Suppressor macrophage treated with lipopolysaccharide for 1 hour (primary cell): ENCODE measurements at places on chromosomes 2 and 18.
A peak's percentile ranks its signal among the peaks of the same experiment; 100 is the strongest.

GRCh38 chr18:24548583-24548982, 88.1 kb downstream of the HRH4 start:
- no peak for DNase-seq

GRCh38 chr2:57330447-57330846, 716.2 kb upstream of the VRK2 start:
- DNase-seq = no peak

DNA sequence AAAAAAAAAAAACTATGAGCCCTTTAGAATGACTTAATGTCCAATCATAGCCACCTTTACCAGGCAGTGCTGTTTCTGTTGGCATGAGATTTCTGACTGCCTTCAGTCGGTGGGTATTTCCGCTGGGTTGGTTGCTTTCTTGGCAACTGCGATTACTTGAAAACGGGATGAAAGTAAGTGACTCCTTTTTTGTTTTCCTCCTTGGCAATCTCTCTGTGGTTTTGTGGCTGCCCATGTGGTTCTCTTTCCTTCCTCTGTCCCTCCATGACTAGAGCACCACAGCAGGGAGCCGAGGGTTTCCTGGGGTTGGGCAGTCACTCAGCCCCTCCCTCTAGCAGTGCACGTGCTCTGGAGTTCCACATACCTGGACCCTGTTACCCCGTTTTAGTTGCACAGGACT, 112.1 kb downstream of the KLHL29 start:
- DNase-seq = peak; percentile 42

- DNase-seq = no peak
Measured at GRCh38 chr2:221680548-221680947, 108.4 kb upstream of the EPHA4 start.

GRCh38 chr2:71721362-71721665, 268.0 kb downstream of the DYSF start:
- DNase-seq = no peak

GRCh38 chr18:57026316-57026715, 120.6 kb upstream of the BOD1L2 start:
- no peak for DNase-seq

DNA sequence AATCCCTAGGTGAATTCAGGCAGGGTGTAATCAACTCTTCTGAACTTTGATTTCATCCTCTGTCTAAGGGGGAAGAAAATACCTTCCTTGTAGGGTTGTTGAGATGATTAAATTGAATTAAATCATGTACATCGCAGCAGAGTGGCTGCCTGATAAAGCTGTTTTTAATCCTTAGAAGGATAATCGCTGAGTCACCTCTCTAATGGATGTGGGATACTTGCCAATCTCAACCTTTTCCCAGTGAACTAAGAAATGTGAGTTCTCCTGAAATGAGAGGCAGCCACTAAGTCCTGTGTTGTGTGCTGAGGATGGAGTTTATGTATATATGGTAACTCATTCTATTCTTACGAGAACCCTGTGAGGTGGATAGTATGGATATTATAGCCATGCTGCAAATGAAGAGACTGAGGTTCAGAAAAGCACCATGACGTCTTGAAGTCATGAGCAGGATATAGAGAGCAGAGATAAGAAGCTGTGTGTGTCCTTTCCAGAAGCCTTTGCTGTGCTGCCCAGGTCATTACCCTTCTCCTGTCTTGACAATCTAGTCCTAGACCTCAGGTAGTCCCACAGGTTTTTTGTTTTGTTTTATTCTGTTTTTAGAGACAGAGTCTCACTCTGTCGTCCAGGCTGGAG, 93.3 kb downstream of the HNRNPLL start:
- no peak for DNase-seq

DNA sequence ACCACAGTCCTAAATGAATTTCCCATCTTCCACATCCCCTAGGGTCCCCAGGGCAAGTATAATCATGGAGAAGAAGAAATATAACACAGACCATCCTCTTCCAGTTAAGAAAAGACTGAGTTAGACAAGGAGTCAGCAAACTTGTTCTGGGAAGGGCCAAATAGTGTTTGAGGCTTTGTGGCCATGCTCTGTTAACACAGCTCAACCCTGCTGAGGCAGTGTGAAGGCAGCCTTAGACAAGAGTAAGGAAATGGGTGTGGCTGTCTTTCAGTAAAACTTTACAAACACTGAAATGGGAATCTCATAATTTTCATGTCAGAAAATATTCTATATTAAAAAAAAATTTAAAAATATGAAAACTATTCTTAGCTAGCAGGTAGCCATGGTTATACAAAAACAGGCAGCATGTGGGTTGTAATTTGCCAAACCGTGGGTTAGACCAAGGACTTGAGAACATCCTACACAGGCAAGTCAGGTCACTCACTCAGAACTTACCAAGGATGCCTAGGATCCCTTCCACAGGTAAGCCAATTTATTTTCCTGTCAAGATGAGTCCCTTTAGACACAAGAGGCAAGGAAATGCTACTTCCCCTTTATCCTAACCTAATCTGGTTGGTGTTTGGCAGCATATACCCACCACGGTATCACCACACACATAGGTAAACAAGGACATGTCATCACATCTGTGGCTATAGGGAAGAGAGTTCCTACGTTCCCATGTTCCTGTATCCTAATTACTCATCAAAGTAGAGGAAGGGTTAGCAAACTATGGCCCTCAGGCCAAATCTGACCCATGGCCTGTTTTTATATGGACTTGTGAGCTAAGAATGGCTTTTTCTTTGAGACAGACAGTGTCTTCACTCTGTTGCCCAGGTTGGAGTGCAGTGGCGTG, 31.9 kb downstream of the C2orf74 start:
- no peak for DNase-seq

DNA sequence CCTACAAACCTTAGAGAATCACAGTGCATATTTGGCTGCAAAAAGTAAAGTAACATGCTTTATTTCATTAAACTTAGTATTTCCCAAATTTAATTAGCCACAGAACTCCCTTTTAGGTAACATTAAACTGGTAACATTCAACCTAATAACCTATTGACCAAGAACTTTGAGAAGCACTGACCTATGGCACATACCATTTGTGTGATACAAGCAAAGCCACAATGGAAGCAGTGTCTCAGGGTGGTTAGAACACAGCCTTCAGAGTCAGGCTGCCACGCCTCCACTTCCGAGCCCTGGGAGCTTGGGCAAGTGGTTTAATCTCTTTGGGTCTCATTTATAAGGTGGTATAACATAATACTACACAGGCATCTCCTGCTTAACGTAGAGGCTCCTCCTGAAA, 301.4 kb downstream of the PDE11A start:
- no peak for DNase-seq

DNA sequence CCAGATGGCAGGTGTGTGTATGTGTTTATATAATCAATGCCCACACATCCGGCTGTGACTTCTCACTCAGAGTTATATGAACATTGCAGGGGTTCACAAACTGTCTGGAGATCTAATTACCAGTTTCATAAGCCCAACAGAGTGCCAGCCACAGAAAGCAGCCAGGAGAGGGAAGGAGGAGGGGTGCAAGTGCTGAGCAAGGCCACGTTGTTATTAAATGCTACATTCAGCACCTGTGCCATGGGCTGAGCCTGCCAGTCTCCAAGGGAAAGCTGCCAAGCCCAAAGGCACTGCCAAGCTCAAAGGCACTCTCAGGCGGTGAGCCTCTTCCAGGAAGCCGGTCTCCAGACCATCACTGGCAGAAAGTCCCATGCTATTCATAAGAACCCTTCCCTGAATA, 17.4 kb downstream of the XDH start:
- DNase-seq = no peak

DNA sequence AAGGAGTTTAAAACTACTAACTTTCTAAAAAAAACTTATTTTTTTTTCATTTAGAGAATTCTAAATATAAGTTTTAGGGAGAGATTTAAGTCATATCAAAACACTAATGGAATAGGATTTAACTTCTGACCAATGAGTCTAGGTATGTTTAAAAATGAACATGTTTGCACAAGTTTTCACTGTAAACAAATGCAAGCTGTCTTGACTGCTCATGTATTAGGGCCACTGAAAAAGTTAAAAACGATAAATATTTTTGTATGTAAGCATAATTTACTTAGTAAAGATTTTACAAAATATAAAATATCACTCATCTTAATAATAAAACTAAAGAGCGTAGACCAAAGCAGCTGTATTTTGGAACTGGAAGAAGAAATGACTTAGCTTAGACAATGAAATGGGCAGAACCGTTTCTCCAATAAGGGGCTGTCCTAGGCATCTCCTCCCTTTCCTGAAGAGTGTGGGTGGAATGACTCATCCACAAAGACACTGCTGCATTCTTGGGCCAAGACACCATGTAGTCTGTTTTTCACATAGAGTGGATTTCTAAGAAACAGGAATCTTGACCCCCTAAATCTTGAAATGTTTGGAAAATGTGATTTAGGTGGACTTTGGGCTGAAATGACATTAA, 118.8 kb downstream of the MEP1B start:
- peak; percentile 34 for DNase-seq

DNA sequence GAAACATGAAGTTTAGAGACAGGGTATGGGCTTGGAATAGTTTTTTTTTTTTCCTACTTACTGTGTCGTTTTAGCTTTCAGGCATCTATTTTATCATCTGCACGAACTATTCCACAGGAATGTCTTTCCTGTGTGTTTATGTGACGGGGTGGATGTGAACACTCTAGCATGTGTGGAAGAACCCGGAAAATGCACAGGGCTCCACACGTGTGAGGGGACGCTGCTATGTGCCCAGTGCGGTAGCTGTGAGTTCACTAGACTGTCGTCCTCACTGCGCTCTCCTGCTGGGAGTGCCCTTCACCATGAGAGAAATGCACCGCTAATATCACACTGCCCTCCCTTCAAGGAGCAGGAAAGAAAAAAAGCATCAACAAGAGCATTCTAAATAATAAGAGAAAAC, 250.8 kb upstream of the PXDN start:
- DNase-seq = no peak

DNA sequence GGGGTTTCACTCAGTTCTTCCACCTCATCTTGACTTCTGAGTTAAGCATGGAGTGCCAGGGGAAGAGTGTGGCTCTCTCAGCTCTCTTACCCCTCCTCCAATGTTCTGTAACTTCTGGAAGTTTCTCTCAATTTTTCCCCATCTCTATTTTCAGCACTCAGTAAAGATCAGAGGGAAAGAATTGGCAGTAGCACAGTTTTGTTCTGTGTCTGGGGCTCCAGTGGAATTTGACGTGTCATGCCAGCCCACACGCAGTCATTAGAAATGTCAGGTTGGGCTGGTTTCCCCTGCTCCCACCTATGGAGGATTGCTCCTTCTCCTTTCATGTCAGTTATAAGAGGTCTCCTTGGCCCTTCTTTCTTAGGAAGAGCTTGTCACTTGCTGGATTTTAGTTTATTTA, 104.6 kb upstream of the COL3A1 start:
- DNase-seq = no peak

- DNase-seq = no peak
Measured at GRCh38 chr18:12008181-12008767, 27.0 kb downstream of the IMPA2 start.

GRCh38 chr2:239939736-239940483, 85.2 kb downstream of the NDUFA10 start:
- no peak for DNase-seq

GRCh38 chr2:181073896-181074295, 93.5 kb downstream of the UBE2E3 start:
- DNase-seq = no peak

- DNase-seq = no peak
Measured at GRCh38 chr2:25688236-25688635, 14.9 kb upstream of the DTNB start.

DNA sequence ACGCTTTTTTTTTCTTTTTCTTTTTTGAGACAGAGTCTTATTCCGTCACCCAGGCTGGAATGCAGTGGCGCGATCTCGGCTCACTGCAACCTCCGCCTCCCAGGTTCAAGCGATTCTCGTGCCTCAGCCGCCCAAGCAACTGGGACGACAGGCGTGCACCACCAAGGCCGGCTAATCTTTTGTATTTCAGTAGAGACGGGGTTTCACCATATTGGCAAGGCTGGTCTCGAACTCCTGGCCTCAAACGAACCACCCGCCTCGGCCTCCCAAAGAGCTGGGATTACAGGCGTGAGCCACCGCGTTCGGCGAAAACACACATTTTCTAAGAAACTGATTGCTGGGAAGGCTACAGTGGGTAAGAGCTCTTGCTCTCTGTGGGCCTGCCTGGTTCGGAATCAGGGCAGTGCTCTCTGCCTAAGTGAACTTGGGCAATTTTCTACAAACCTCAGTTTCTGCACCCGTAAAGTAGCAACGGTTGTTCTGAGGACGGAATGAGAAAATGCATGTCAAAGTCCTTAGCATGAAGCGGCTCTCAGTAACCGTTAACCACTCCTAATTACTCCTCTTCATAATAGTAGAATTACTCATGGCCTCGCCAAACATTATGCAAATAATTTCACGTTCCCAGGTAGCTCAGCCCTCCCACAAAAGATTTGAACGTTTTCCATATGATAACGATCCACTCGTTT, 1.0 kb upstream of the PMAIP1 start:
- DNase-seq = no peak

GRCh38 chr18:38900445-38900844, 1334.8 kb upstream of the CELF4 start:
- no peak for DNase-seq

DNA sequence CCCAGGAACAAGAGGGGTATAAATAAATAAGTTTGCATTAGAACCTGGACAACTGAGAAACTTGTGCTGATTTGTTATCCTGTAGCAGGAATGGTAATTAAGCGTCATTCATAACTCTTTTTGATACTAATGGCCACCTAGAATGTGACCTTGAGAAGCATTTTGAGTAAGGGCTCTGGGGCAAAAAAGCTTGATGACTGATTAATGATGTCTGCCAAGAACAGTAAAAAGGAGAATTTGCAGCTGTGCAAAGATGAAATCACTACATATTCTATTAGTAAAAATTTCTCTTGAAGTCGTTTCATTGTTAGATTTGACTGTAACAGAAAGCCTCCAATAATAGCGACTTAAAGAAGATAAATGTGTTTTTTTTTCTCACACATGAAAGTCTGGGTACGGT, 157.7 kb downstream of the PRKCE start:
- DNase-seq = no peak

DNA sequence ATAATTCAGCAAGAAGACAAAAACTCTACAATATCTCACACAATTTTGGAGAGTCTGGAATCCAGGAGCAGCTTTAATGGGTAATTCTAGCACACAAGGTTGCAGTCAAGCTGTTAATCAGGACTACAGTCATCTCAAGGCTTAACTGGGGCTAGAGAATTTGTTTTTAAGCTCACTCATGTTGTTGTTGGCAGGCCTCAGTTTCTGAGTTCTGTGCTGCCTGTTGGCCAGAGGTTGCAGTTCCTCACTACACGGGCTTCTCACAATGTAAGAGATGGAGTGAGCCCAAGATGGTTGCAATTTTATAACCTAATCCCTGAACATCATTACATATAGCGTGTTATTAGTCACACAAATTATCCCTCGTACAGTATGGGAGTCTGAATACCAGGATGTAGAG, 50.6 kb upstream of the TMEFF2 start:
- DNase-seq = no peak

GRCh38 chr18:77098538-77099174, 33.9 kb downstream of the MBP start:
- no peak for DNase-seq

GRCh38 chr2:235812185-235812665, 318.4 kb downstream of the AGAP1 start:
- no peak for DNase-seq
